ENCODE measurements at places on chromosomes 13 and 19. TPM values are rescaled to one million over a fixed set of nuclear protein-coding genes. Genes with fewer than 3 reads are reported as not detected.

KIR2DL4 gene
- total RNA-seq: not detected

C1QTNF9 gene
- total RNA-seq: 0.19 TPM

KANK3 gene
- 1.7 TPM for total RNA-seq

CEACAM1 gene
- 251 TPM for total RNA-seq

DNA sequence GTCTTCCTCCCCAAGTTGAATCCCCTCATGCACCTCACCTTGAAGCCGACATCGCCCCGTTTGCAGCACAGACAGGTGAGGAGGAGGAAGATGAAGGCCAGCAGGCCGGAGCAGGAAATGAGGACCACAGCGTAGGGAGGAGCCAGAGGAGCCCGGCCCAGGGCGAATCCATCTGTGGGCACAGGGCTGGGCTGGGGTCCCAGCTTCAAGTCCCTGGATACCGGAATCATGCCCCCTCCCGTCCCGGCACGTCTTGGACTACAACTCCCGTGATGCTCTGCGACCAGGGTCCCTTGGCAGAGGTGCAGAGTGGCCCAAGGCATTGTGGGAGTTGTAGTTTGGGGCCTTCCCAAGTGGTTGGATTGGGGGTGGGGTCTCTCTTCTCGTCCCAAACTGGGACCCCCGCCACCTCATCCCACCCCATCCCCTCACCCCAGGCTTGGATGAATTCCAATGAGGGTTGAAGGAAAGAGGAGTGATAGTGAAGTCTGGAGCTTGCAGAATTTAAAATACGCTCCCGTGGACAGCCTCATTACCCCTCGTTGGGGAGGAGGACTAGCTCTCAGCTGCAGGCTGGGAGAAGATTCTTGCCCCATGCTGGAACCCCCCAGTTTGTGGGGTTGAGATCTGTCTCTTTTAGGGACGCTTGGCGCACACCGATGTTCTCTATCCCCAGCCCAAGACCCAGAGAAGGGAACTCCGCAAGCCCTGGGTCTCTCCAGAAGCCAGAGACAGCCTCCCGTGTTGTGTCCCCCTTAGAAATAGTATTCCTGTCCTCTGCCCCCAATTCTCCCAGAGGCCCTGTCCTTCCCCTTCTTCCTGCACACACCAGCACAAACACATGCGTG is 990 bp downstream of the LMTK3 start:
- no peak overlapping the region for H3K4me3 ChIP-seq
- no peak overlapping the region for H3K27ac ChIP-seq
- no peaks in the 10 kb centered on the region for H3K36me3 ChIP-seq
- DNase-seq: peak; percentile 74
- peaks cover 6% of the 10 kb centered on the region for H3K4me1 ChIP-seq
- H3K27me3 ChIP-seq: peaks cover 28% of the 10 kb centered on the region

GRCh38 chr13:80428349-80429096 is 87.6 kb upstream of the SPRY2 start:
- H3K36me3 ChIP-seq: no peaks in the 10 kb centered on the region
- H3K27me3 ChIP-seq: no peaks in the 10 kb centered on the region
- H3K4me1 ChIP-seq: no peaks in the 10 kb centered on the region
- no peak overlapping the region for H3K4me3 ChIP-seq
- no peak for DNase-seq

DNA sequence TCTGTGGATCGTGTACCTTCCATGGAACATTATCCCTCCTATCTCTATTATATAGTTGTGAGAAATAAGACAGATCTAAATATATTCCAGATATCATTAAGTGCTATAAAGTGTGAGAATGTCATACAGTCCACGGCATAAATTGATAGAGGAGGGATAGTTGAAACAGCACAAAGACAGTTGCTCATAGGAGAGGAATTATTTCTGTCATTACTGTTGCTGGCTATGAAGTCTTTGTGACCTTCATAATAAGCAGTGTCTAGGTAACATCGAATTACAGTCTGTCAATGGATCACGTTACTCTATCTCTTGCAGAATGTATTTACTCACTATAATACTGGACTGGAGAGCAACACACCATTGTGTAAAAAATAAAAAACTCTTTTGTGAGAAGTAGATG is 671.5 kb upstream of the PCDH20 start:
- no peak overlapping the region for H3K4me3 ChIP-seq
- no peaks in the 10 kb centered on the region for H3K36me3 ChIP-seq
- H3K27me3 ChIP-seq: no peaks in the 10 kb centered on the region
- H3K27ac ChIP-seq: no peak overlapping the region
- DNase-seq: no peak

DNA sequence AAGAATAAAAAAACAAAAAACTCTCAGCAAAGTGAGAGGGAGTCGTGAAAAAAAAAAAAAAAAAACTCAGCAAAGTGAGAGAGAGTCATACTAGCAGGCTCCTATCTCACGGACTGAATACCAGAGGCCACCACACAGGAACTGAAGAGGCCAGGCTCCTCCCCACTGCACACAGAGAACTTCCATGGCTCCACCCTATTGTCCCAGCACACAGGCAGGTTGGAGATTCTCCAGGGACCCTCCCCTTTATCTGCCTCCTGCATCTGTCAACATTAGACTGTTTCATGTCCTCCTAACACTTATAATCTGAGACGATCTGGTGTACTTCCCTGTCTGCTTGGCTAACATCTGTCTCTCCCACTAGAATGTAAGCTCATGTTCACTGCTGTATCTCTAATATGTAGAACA is 37.0 kb upstream of the FARP1 start:
- H3K36me3 ChIP-seq: no peaks in the 10 kb centered on the region
- H3K4me1 ChIP-seq: no peaks in the 10 kb centered on the region
- H3K27me3 ChIP-seq: no peaks in the 10 kb centered on the region
- no peak overlapping the region for H3K4me3 ChIP-seq
- no peak for DNase-seq

DNA sequence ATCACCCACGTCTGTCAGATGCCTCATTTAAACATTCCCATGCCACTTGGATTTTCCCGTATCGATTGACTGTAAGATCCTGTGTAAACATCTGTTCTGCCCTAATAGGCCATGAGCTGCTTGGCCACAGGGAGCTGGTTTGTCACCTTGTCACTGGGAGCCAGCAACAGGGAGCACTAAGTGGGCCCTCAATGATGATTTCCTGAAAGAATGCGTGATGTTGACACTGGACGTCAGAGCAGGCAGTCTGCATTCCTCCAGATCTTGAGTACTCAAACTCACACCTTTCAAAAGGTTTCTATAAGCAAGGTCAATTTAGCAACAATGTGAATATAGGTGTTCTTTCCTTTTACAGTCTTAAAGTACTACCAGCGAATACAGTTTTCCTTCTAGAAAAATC is 78.8 kb downstream of the TUBGCP3 start:
- H3K36me3 ChIP-seq: peaks cover 5% of the 10 kb centered on the region
- no peak overlapping the region for H3K27ac ChIP-seq
- H3K4me3 ChIP-seq: no peak overlapping the region
- H3K4me1 ChIP-seq: no peaks in the 10 kb centered on the region
- DNase-seq: no peak

GRCh38 chr13:19822673-19823072 is 39.9 kb upstream of the PSPC1 start:
- no peak overlapping the region for H3K27ac ChIP-seq
- no peak for DNase-seq
- no peaks in the 10 kb centered on the region for H3K4me1 ChIP-seq
- H3K36me3 ChIP-seq: peaks cover 6% of the 10 kb centered on the region

DNA sequence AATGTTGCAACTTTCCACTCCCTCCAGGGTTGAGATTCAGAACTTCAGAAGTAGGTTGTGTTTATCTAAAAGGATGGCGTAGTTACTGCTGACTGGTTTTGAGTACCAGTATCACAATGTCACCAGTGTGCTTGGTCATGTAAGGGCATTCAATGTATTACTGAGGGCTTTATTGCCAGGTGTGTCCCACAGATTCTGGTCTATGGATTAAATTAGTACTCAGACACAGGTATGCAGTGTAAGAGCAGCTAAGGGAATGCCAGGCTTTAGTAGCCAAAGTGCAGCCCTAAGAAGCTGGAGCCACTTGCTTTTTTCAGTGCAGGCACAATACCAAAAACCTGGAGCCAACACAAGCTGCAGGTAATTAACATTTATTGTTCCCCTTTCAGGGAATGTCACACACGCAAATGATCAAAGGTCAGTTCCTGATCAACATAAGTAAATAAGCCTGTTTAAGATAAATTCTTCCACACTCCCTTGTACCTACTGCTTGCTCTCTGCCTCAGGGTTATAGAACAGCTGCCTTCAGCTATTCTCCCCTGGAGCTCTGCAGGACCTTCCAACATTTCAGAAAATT is 130.1 kb upstream of the ZNF91 start:
- no peaks in the 10 kb centered on the region for H3K4me1 ChIP-seq
- H3K27ac ChIP-seq: peak overlapping the region; percentile 49
- H3K4me3 ChIP-seq: no peak overlapping the region

DNA sequence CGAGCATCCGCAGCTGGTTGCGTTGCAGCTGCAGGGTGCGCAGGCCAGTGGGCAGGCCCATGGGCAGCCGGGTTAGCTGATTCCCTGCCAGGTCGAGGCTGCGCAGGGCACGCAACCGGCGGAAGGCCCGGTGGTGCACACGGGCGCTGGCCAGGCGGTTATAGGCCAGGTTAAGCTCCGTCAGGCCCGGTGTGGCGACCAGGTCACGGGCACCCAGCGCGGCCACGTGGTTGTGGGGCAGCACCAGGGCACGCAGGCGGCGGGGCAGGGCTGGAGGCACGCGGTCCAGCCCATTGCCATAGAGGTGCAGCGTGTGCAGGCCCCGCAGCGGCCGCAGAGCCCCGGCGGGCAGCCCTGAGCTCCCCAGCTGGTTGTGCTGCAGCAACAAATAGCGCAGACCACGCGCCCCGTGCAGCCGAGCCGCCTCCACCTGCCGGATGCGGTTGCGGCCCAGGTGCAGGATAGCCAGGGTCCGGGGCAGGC is 5.3 kb downstream of the PODNL1 start:
- H3K4me3 ChIP-seq: no peak overlapping the region
- no peak for DNase-seq
- H3K36me3 ChIP-seq: no peaks in the 10 kb centered on the region
- H3K27me3 ChIP-seq: no peaks in the 10 kb centered on the region
- H3K4me1 ChIP-seq: no peaks in the 10 kb centered on the region
- no peak overlapping the region for H3K27ac ChIP-seq

DNA sequence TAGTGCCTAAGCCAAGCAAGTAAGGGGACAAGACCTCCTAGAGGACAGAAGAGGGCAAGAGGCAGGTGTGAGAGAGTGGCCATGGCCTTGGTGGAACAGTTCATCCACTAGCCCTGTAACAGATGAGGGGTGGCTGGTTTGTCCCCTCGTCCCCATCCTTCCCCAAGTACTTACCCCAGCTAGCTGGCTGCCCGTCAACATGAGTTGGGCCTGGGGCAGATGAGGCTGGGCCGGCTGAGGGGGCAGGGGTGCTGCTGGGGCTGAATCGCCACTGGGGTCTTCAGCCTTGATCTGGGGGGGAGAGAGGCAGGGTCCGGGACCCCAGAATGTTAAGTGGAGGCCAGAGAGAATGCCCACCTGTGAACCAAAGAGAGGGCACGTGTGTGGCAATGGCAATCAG is 15.2 kb downstream of the POU2F2 start:
- no peaks in the 10 kb centered on the region for H3K27me3 ChIP-seq
- no peak overlapping the region for H3K27ac ChIP-seq
- no peak overlapping the region for H3K4me3 ChIP-seq
- H3K36me3 ChIP-seq: no peaks in the 10 kb centered on the region

GRCh38 chr13:80877209-80877943 is 536.5 kb upstream of the SPRY2 start:
- no peak overlapping the region for H3K27ac ChIP-seq
- H3K27me3 ChIP-seq: no peaks in the 10 kb centered on the region
- H3K4me3 ChIP-seq: no peak overlapping the region
- no peaks in the 10 kb centered on the region for H3K36me3 ChIP-seq
- DNase-seq: no peak
- no peaks in the 10 kb centered on the region for H3K4me1 ChIP-seq

GRCh38 chr19:33324628-33325027 is 22.3 kb upstream of the CEBPA start:
- H3K36me3 ChIP-seq: no peaks in the 10 kb centered on the region
- no peak overlapping the region for H3K4me3 ChIP-seq
- DNase-seq: peak; percentile 49
- H3K4me1 ChIP-seq: no peaks in the 10 kb centered on the region
- no peak overlapping the region for H3K27ac ChIP-seq
- no peaks in the 10 kb centered on the region for H3K27me3 ChIP-seq
